Hematopoietic multipotent progenitor cell treated with erythropoietin and hydrocortisone succinate and interleukin-3 and kit ligand, for 15 days (in vitro differentiated cells): ENCODE measurements at places on chromosomes 2 and 18.

DNA sequence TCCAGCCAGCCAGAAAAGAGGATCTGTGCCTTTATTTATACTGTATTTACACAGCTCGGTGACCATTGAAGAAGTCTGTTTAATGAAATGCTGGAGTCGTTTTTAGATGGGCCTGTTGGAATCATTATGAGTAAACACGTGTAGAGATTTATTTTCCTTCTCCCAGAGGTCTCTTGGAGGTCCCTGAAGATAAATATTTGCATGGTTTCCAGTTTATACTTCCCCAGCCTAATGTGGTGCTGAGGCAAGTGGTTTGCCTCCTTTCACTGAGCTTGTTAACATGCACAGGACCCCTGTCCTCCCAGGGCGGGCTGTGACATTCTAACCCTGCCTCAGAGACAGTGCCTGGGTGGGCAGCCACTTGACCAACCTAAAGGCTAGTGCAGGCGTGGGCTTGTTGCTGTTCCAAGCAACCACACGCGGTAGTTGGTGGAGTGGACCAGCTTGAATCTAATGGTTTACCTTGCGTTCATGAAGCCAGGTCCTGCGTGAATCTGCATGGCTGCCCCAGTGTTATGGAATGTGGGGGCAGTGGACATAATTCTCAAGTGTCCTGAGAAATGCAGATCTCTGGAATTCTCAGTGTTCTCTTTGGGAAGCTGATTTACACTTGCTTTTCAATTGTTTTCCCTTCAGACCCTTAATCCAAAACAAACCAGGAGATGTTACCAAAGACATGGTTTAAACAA, 130.2 kb upstream of the DLX2 start:
- DNase-seq, result no peak

DNA sequence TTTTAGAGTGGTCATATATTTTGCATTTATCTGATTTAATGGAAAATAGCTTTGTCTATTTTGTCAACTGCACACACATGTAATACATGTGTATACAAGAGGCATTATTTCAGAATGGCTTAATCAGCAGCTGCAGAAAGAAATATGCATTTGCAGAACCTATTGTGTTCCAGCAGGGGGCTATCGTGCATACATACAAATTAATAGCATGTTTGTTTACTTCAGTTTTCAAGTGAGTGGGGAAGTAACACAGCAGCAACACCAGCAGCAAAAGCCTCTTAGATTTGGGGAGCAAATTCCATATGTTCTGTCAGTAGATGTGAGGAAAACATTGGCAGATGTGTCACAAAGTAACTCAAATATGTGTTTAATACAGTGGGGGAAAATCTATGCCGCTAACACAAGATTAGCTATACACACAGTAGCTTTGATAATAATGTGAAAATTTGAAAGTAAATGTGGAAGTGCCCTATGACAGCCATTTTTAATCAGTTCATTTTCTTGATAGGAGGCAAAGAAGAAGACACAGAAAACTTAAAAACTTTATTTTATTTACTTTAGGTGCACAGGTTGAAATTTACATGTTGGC, 218.1 kb downstream of the WDR7 start:
- peak; percentile 21 for DNase-seq

- DNase-seq, result no peak
Observed at GRCh38 chr2:109110170-109110569, 18.8 kb upstream of the SH3RF3 start.

DNA sequence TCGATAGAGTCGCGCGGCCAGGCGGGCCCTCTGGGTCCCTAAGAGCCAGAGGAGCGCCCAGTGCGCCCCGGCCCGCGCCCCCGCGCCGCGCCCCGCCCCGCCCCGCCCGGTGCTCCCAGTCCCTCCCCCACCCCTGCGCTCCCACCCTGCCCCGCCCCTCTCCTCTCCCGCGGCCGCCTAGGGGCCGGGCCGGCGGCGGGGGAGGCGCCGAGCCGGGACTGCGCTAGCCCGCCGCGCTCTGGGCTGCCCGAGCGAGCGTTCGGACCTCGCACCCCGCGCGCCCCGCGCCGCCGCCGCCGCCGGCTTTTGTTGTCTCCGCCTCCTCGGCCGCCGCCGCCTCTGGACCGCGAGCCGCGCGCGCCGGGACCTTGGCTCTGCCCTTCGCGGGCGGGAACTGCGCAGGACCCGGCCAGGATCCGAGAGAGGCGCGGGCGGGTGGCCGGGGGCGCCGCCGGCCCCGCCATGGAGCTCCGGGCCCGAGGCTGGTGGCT, at the start of gene GPC1:
TSS of gene GPC1 (plus strand) at position 207 of the 491 bp plus-strand sequence. CDS start at position 463, 256 bp downstream.
- no peak for DNase-seq

DNA sequence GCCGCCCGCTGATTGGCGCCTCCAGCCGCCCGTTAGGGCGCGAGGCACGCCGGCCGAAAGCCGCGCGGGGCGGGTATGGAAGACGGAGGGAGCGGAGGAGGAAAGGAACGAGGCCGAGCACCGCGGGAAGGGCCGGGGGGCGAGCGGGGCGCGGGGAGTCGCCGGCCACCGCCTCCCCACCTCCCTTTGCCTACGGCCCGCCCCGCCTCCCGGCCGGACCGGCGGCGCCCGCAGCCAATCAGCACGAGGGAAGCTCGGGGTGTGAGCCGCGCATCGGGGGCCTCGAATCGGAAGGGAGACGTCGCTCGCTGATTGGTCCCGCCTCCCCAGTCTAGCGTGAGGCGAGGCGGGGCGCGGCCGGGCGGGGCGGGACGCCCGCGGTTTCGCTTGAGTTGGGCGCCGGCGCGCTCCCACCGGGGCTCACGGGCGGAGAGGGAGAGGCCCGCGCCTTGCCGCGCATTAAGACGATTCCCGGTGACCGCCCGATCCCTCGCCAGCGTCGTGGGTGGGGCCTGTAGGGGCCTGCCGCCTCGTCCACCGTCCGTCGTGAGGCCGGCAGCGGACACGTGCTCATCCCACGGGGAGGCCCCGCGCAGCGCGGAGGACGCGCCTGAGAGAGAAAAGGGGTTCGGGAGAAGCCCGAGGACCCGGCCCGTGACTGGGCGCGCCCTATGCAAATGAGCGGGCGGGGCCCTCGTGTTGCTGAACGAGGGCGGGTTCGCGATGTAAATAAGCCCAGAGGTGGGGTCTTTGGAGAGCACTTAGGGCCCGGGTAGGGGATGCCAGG, 665 bp upstream of the SMAD2 start:
- DNase-seq, result peak; percentile 96

DNA sequence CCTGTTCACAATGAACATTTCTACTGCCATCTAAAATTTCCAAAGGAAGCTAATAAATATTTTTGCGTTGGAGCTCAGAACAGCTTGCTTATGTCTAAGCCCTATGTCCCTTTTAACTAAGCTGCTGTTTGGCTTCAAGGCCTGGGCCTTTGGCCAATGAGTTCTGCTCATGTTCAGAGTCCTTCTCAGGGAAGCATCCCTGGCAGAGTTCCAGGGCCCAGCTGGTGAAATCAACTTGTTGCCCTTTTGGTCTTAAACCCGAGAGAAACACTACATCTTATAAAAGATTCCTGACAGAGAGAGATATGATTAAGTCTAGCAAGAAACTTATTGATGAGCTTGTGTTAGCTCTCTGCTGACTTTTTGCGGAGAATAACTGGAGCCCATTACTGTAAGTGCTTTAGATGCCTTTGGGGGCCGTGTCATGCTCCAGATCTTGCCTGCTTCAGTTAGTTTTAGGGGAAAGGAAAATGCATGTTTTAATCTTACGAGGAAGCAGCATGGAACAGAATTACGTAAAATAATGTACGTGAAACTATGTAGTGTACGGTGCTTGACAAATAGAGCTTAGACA, 102.5 kb upstream of the NOSTRIN start:
- DNase-seq, result no peak

DNA sequence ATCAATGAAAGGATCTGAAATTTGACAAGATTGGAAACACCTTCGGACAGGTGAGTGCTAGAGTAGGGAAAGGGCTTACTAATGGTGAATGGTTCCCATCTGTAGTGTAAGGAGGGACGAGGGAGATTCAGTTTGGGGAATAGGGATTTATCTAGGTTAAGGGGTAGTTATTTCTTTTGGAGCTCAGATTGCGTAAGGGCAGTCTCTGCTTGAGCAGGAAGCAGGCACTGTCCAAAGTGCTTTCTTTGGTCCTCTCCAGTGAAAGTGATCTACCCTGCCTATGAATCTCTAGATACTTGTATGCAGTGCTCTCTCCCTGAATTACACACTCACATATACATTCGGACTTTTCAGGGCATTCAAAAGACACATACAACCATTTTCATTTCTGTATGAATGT, 272.9 kb upstream of the FIGN start:
- DNase-seq, result no peak

- DNase-seq, result no peak
Observed at GRCh38 chr18:703213-703967, 9.0 kb downstream of the ENOSF1 start.

DNA sequence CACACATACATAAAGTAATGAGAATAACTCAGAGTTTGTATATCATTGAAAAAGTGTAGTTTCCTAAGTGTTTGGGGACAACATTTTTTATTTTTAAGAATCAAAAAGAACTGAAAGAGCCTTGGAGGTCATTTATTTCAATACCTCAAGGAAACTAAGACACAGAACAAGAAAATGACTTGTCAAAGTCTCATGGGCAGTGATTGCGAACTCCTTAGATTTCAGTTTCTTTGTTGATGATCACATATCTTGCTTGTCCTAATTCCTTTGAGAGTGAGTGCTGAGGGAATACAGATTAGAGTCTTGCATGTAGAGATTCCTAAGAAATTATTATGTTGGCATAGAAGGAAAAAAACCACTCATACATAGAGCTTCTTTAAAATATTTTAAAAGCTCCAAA, 243.8 kb downstream of the CAMKMT start:
- no peak for DNase-seq

- DNase-seq, result no peak
Observed at GRCh38 chr18:23580677-23581367, 5.5 kb downstream of the NPC1 start.

- DNase-seq, result no peak
Observed at GRCh38 chr2:173865971-173866873, 99.0 kb downstream of the SP3 start.

GRCh38 chr2:25490217-25490616, 148.5 kb upstream of the DNMT3A start:
- DNase-seq, result no peak

GRCh38 chr2:229922449-229923386, at the start of gene FBXO36:
Gene FBXO36, plus strand, starts transcription at chr2:229922503. Its CDS starts 11 bp downstream, at chr2:229922514.
- DNase-seq, result peak; percentile 93

GRCh38 chr2:86238354-86238753, 39.1 kb downstream of the MRPL35 start:
- no peak for DNase-seq

- no peak for DNase-seq
Observed at GRCh38 chr2:30684026-30684425, 123.2 kb downstream of the CAPN13 start.
